ENCODE measurements at places on chromosomes 5 and 9.

GRCh38 chr9:78143281-78144007 lies 92.4 kb upstream of the CEP78 start:
- no peak for DNase-seq

- no peak for DNase-seq
These were observed 52.2 kb downstream of the SLC36A1 start for GRCh38 chr5:151499501-151500035.

DNA sequence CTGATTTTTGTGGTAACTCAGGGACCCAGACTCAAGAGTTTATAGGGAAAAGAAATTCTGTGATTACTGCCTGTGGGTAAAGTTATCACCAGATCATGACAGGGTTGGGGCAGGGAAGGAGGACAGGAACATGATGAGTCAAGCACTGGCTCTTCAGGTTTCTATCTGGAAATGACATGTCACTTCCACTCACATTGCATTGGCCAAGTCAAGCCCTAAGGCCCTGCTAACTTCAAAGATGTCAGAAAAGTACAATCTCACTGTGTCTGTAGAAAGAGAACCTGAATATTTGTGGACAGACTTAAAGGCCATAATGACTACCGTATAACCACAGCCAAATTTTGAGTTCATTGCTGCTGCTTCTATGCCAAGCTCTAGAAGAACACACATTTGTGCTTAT lies 187.7 kb downstream of the TLE4 start:
- DNase-seq, result no peak

GRCh38 chr9:73081979-73082657 lies 69.5 kb upstream of the ANXA1 start:
- DNase-seq, result no peak

DNA sequence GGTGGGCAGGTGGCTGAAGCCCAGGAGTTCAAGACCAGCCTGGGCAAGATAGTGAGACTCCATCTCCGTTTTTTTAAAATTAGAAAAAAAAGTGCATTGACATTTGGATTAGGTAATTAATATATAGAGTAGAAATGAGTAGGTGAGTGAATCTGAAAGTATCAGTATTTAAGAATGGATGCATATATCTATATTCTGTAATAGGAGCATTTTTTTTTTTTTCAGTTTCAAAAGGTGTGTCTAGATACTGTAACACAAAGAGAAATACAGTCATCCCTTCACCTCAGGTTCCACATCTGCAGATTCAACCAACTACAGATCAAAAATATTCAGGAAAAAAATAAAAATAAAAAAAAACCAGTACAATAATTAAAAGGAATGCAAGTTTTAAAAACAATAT lies 50.8 kb downstream of the RBM27 start:
- DNase-seq, result no peak

GRCh38 chr5:179866241-179867078 lies 7.8 kb upstream of the MRNIP start:
- no peak for DNase-seq

DNA sequence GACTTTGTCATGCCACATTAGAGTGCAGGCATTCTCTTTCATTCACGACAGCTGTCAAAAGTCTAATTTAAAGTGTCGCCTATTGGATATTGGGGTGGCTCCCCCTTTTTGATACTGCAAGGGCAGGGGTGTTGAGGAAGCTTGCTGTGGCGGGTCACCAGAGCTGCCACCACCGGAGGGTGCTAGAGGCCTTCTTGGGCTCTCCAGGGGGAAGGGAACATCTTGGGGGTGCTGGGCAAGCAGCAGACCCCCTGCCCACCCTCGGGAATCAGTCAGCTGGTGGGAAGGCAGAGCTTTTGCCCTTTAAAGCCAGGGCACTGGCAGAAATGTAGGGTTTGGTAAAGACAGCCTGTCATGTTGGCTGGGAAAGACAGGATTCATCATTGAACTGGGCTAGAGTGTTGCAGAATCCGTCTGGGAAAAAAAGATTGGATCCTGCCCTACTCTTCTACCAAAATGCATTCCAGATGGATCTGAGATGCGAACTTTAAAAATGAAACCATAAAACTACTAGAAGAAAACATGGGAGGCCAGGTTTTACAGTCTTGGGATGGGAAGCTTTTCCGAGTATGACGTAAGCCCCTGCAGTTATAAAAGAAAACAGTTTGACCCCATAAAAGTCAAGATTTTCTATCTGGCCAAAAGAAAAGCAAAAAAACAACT lies 22.3 kb downstream of the COL5A1 start:
- DNase-seq, result no peak

DNA sequence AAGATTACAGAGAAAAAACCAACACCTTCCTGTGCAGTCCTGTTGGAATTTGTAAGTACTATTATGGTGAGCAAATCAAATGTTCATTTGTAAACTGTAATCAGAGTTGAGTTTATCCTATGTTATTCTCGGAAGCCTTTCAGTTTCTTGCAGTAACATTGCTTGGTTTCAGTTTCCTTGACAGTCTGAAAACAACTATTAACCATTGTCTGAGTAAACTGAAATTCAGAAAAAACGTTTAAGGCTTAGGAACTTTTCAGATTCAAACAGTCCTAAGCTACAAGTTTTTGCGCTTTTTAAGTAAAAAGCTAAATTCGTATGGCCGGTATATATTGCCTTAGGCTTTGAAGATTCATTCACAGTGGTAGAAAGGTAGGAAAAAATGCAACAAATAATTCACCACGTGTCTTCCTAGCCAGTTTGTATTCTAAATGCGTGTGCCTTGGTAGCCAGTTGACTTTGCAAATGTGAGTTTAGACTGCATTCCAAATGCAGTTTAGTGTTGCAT lies 2.5 kb downstream of the GPBP1 start:
- DNase-seq, result peak; percentile 53

GRCh38 chr5:34941936-34942335 lies 12.6 kb downstream of the DNAJC21 start:
- DNase-seq, result no peak

GRCh38 chr5:158080112-158080511 lies 221.2 kb upstream of the CLINT1 start:
- no peak for DNase-seq

DNA sequence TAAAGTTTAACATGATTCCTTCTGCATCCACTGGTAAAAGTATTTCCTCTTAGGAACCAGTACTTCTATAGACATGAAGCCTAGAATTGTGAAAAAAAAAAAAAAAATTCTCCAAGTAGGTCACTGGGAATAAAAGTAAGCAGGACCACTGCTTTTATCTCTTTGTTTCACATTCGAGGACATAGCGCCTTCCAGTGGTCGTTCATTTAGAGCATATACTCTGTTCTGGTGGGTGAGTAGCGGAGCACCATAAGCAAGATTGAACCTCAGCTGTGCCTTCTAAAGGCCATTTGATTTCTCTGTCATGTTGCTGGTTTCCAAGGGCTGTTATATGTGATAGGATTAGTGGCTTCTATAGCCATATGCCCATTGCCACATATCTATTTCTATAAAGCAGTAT lies 393.1 kb downstream of the TMEM232 start:
- DNase-seq, result no peak

GRCh38 chr5:79261897-79262296 lies 26.0 kb downstream of the JMY start:
- no peak for DNase-seq

GRCh38 chr5:39100301-39100850 lies 26.2 kb upstream of the RICTOR start:
- DNase-seq, result no peak

DNA sequence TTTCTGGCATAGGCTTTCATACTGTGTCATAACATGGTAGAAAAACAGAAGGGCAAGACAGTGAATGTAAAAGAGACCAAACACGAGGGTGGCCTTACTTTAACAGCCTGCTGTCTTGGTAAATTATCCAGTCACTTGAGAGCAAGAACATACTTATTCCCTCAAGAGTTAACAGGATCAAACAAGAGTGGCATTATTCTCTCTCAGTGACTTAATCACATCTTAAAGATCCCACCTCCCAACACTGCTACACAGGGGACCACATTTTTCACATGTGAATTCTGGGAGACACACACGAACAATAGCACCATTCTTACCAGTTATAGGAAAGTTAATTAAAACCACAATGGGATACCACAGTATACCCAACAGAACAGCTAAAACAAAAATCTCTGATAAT lies 898.0 kb upstream of the C9orf72 start:
- no peak for DNase-seq

- DNase-seq, result no peak
These were observed 21.8 kb upstream of the ANKRD18A start for GRCh38 chr9:38641985-38642864.

- DNase-seq, result no peak
These were observed 50.0 kb upstream of the ORM1 start for GRCh38 chr9:114272739-114273431.

GRCh38 chr9:125496313-125496834 lies 210.6 kb downstream of the MAPKAP1 start:
- no peak for DNase-seq

GRCh38 chr9:73845539-73845938 lies 651.6 kb upstream of the RORB start:
- no peak for DNase-seq

GRCh38 chr5:76351176-76351575 lies 51.9 kb upstream of the IQGAP2 start:
- no peak for DNase-seq

- DNase-seq, result no peak
These were observed 43.0 kb upstream of the FCN1 start for GRCh38 chr9:134960701-134961181.

GRCh38 chr9:110669433-110669832 lies 842 bp downstream of the MUSK start:
- DNase-seq, result no peak

DNA sequence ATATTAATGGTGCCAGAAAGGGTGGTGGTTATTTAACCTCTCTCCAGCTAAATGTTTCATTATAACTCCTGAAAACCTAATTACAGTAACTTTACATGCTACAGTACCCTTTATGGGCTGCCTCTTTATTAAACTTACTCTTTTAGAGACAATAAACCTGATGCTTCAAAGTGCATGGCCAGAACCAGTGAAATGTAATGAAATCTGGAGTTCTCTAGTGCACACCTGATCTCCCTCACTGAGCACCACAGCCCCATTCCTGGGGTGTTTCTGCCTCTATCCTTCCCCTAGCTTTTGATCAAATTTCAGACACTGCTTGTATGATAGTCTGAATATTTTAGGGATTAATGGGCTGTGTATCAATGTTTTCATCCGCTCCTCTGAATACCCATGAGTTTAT lies 306.5 kb upstream of the WWC1 start:
- no peak for DNase-seq

DNA sequence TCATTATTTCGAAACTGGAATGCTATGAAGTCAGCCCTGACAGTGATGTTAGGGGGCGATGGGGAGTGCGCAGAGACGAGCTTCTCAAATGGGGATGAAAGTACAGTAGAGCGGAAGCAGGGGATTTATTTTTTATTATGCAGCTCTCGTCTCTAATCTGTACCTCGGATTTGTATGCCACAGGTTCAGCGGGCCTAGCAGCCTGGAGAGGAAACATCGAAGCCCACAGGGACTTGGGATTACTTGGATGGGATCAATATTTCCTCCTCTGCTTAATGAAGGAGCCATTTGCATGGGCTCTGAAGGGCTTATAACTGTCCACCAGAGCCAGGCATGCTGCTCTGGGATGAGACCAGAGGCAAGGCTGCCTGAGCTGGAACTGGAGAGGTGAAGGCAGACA lies 133.5 kb upstream of the RAPGEF1 start:
- no peak for DNase-seq

- no peak for DNase-seq
These were observed 848.8 kb downstream of the MAT2B start for GRCh38 chr5:164354139-164354751.

GRCh38 chr9:101791938-101792337 lies 53.5 kb upstream of the GRIN3A start:
- DNase-seq, result no peak

Measured in CD8-positive, alpha-beta T cell (primary cell).